Amygdala (tissue), 56 donors: ENCODE measurements at places on chromosomes 4 and X.
A peak's percentile ranks its signal among the peaks of the same experiment; 100 is the strongest.

DNA sequence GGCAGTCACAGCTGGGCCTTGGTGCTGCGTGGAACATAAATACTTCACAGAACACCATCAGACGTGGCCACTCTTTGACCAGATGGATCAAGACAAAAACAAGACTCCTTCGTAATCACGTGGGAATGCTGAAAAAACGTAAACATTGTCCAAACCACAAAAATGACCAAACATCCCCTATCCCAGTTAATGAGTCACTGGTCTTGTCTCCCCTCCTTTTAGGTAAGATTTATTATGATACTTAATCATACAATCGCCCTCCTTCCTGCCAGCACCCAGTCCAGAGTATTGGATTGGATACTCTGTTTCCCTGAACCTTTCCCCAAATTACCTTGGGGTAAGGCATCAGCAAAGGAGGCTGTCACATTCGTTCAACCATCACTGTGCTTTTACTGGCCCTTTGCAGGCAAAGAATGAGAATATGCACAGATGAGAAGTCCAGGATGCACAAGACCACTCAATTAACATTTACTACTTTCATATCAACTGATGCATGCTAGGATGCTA, 601 bp upstream of the TCEANC start:
- DNase-seq = no peak

- DNase-seq = no peak
Observed at GRCh38 chr4:52372747-52373146, 286.4 kb downstream of the USP46 start.

DNA sequence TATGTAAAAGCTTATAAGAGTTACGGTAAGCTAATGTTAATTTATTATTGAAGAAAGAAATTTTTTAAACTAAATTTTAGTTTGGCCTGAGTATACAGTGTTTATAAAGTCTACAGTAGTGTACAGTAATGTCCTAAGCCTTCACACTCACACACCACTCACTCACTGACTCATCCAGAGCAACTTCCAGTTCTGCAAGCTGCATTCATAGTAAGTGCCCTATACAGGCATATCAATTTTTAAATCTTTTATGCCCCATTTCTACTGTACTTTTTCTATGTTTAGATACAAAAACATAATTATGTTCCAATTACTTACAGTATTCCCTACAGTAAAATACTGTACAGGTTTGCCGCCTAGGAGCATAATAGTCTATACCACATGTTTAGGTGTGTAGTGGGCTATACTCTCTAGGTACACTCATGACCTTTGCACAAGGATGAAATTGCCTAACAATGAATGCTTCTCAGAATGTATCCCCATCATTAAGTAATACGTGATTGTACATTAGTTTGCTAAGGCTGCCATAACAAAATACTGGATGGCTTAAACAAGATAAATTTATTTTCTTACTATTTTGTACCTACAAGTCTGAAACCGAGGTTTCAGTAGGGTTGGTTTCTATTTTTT, 333.8 kb upstream of the PCDH7 start:
- DNase-seq = no peak

DNA sequence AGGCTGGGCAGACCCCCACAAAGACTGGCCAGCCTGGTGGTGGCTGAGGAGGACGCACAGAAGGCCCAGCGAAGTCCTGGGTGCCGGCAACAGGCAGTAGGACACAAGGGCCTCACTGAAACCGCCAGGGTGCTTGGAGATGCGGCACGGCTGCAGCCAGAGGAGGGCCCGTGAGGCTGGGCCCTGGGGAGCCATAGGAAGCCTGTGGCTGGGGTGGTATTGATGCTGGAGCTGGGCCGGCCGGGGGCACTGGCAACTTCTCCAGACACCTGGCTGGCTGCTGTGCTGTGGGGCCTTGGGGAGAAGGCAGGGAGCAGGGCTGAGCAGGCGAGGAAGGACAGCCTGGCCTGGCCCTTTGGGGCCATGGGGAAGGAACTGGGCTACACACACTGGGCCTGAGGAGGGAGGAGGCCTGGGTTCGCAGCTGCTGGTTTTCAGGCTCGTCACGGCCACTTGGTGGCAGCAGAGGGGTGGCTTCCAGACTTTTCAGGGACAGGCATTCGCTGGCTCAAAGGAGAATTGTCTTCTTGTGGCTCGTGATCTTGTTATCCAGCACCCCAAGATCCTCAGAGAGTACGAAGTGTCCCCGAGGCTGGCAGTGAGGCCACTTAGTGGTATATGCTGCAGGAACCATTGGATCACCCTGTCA, 37.2 kb downstream of the ATP2B3 start:
- peak; percentile 50 for DNase-seq

- no peak for DNase-seq
Observed at GRCh38 chr4:39166177-39166576, 16.2 kb upstream of the WDR19 start.

GRCh38 chr4:75511841-75512240, 2.4 kb downstream of the RCHY1 start:
- DNase-seq = no peak

GRCh38 chrX:32987142-32987541, 224.2 kb downstream of the DMD start:
- no peak for DNase-seq

DNA sequence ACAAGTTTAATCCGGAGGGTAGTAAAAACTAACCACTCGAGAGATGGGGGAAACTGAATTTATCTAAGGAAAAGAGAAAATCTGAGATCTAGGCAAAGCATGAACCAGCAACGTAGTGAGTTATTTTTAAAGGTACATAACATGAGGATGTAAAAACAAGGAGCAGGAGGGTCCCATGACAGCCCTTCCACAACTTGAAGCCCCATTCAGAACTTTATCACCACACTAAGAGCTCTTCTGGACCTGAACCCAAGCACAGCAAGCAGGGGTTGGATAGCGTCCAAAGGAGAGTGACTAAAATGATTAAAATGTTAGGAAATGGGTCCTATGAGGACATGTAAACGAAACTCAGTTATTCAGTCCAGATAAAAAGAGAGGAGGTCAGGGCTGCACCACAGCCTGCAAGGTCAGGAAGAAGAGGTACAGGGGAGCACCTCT, 16.2 kb downstream of the SH3RF1 start:
- DNase-seq = no peak

- peak; percentile 0 for DNase-seq
Observed at GRCh38 chr4:124710911-124711310, 1.6 kb downstream of the ANKRD50 start.

GRCh38 chrX:12965131-12965940, 9.6 kb upstream of the TMSB4X start:
- no peak for DNase-seq

DNA sequence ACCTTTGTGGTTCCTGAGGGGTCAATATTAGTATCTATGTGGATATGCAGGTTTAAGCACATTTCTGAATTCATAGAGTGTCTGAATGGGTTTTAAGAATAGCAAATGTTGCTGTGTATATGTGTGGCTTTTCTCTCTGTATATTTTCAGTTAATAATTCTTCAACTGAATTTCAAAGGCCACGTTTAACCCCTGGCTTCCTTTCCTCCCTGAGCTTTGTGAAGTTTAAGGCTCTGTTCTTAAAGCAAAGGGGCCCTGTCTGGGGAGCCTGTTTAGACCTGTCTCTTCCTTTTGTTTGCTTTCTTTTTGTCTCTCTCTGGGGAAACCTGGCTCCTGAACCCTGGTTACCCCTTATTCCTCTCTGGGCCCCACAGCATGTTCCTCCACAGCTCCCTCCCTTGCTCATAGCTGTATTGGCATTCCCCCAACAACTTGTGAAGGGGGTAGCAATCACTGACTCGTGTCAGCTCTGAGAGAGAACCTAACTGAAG, 139.1 kb downstream of the COL4A6 start:
- no peak for DNase-seq

- DNase-seq = no peak
Observed at GRCh38 chr4:111018216-111018615, 395.3 kb upstream of the PITX2 start.

DNA sequence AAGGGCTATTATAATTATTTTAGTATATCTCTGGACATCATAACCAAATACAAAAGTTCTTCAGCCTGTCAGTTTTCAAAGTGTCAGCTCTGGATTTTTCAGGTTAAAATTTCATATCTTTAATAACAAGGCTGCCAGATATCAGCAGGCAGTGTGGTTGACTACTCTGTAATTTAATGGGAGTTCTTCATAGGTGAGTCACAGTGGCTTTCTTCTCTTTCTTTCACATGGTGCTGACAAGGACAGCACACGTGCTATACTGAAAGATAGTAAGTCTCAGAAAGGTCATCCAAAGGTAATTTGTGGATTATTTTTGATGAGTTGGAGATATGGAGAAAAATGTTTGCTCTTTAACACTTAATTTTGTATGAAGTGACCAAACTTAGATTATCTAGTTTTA, 43.2 kb downstream of the GALNT7 start:
- no peak for DNase-seq

DNA sequence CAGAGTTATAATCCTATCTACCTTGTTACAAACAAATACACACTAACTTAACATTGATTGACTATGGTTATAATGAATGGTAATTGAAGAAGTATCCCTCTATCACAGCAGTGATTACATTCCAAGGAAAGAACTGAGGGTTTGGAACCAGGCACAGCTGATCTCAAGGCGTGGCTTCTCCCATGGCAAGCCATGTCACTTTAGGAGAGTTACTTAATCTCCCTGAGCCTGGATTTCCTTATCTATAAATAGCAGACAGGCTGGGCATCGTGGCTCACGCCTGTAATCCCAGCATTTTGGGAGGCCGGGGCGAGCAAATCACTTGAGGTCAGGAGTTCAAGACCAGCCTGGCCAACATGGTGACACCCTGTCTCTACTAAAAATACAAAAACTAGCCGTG, 25.6 kb downstream of the SORBS2 start:
- no peak for DNase-seq

GRCh38 chrX:115226929-115227328, 7.0 kb downstream of the LRCH2 start:
- DNase-seq = no peak

- no peak for DNase-seq
Observed at GRCh38 chr4:187480146-187481145, 515.1 kb upstream of the ZFP42 start.

- DNase-seq = no peak
Observed at GRCh38 chrX:135185795-135186443, 14.7 kb upstream of the CT55 start.

- DNase-seq = no peak
Observed at GRCh38 chr4:78524009-78524408, 27.6 kb upstream of the ANXA3 start.

GRCh38 chr4:26542991-26543390, 40.9 kb upstream of the TBC1D19 start:
- DNase-seq = no peak

GRCh38 chrX:68132749-68133148, 300.5 kb downstream of the OPHN1 start:
- DNase-seq = no peak

- no peak for DNase-seq
Observed at GRCh38 chr4:52862639-52863161, 583 bp downstream of the RASL11B start.

- DNase-seq = no peak
Observed at GRCh38 chr4:156113138-156113765, 159.6 kb upstream of the CTSO start.

DNA sequence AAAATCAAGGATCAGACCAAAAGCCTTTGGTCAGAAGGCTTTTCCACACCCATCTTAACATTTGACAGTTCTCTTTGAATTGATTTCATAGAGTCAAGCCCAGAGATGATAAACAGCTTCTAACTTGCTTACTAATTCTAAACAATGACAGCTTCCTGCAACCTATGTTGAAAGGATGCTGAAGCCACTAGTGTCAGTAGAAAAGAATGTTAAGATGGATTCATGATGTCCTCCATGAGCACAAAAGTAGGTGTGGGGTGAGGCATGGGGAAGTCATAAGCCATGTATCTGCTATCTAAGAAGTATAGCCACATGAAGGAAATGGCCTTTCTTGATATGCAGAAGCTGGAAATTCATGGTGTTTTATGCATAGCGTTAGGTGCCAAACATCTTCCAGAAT, 269.3 kb downstream of the DHX15 start:
- DNase-seq = no peak

- peak; percentile 8 for DNase-seq
Observed at GRCh38 chr4:130738233-130738632, 1642.3 kb downstream of the C4orf33 start.

- peak; percentile 99 for DNase-seq
Observed at GRCh38 chrX:154378799-154379568, at the start of gene EMD. Gene EMD, plus strand, starts transcription at chrX:154379295. Its CDS starts 190 bp downstream, at chrX:154379485.

GRCh38 chr4:55498051-55498450, 48.7 kb downstream of the CLOCK start:
- DNase-seq = no peak

GRCh38 chrX:109873983-109874382, 128.9 kb upstream of the TMEM164 start:
- DNase-seq = no peak

- peak; percentile 3 for DNase-seq
Observed at GRCh38 chrX:72306851-72307645, 1.3 kb upstream of the CITED1 start.

GRCh38 chr4:167985565-167985964, 106.8 kb upstream of the ANXA10 start:
- no peak for DNase-seq

- no peak for DNase-seq
Observed at GRCh38 chr4:131316086-131316485, 1833.0 kb upstream of the PCDH10 start.

- DNase-seq = no peak
Observed at GRCh38 chr4:53841711-53842110, 222.7 kb downstream of the CHIC2 start.

- DNase-seq = no peak
Observed at GRCh38 chr4:177391287-177391686, 51.0 kb downstream of the AGA start.

- DNase-seq = no peak
Observed at GRCh38 chr4:37188100-37188499, 56.4 kb upstream of the NWD2 start.

- no peak for DNase-seq
Observed at GRCh38 chr4:37670249-37670648, 15.9 kb downstream of the RELL1 start.

GRCh38 chr4:124279741-124280140, 432.8 kb downstream of the ANKRD50 start:
- no peak for DNase-seq

GRCh38 chr4:168633064-168633463, 136.2 kb downstream of the PALLD start:
- DNase-seq = no peak

- no peak for DNase-seq
Observed at GRCh38 chr4:7375427-7375826, 59.3 kb downstream of the PSAPL1 start.

DNA sequence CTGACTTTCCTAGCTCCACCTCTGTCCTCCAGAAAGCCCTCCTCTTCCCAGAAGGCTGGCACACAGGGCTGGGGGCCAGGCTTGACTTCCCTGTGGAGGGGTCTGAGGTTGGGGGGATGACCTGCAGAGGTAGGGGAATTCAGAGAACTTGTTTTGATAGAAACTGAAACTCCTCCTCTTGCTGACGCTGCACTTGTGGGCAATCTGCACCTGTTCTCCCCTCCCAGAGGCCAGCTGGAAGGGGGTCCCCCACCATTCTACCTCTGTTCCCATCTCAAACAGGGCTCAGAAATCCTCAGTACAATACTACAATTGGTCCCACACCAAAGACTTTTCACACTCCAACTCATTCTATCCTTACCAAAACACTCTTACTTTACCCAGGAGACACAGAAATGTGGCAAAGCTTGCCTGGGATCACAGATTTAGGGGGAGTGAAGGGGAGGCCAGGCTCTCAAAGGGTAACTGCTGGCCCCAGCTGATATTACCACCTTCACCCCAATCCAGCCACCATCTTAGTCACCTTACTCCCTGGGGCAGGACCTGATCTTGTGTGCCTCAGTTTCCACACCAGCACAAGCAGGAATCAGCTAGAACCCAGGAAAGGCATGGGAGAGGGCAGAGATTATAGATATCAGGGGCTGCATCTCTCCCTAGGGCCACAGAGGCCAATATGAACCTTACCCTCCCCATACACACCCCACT, 18.5 kb downstream of the OTUD5 start:
- no peak for DNase-seq
